CD4-positive, alpha-beta T cell (primary cell): ENCODE measurements at places on chromosomes 3 and 15. TPM values are rescaled to one million over a fixed set of nuclear protein-coding genes. Genes with fewer than 3 reads are reported as not detected.

DNA sequence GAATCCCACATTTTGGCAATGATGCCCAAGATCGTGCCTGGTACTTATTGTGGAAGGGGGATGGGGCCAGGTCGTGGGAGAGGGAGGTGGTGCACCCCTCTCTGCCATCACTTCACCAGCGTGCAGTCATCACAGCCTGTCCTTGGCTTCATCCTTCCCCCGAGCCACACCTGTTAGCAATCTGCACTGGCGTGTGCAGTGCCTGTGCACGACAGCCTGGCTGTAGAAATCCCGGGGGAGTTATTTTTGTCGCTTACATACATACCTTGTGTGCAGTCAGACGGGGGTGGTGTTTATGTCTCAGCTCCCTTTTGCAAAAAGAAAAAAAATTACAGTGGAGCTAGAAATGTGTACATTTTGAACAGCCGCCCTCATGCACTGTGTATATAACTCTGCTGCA is 216.0 kb downstream of the TLE3 start:
- DNase-seq, result no peak

Gene CCR3
- not detected for total RNA-seq

Gene ACP3
- not detected for total RNA-seq

- DNase-seq, result no peak
Measured at GRCh38 chr15:31384568-31384967, 57.9 kb downstream of the KLF13 start.

Gene TEX9
- 1.3 TPM for total RNA-seq

Gene GCNT3
- not detected for total RNA-seq

DNA sequence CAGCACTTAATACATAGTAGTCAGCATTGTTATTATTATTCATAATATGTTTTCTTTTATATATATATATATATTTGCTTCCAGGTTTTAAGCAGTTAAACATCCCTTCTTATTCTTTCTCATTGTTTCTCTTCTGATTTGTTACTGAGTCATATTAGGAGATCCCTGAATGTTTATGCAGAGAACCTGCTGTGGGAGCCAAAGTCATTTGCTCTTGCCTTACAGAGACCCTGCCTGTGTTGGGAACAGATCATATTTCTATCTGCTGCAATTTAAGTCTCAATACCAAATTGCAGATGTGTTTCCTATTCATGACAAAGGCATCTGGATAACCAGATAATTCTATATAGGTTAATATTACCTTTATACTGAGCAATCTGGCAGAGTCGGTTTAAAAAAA is 323.0 kb upstream of the UMPS start:
- no peak for DNase-seq

DNA sequence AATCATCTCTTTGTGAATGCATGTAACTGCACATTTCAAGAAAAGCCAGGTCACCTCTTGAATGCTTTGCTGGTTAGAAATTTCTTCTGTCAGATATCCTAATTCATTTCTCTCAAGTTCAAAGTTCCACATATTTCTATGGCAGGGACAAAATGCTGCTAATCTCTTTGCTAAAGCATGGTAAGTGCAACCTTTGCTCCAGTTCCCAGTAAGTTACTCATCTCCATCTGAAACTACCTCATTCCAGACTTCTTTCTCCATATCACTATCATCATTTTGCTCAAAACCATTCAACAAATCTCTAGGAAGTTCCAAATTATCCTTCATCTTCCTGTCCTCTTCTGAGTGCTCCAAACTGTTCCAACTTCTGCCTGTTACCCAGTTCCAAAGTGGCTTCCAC is 230.6 kb downstream of the ZMAT3 start:
- no peak for DNase-seq

Gene APH1B
- total RNA-seq, result 9.3 TPM

DNA sequence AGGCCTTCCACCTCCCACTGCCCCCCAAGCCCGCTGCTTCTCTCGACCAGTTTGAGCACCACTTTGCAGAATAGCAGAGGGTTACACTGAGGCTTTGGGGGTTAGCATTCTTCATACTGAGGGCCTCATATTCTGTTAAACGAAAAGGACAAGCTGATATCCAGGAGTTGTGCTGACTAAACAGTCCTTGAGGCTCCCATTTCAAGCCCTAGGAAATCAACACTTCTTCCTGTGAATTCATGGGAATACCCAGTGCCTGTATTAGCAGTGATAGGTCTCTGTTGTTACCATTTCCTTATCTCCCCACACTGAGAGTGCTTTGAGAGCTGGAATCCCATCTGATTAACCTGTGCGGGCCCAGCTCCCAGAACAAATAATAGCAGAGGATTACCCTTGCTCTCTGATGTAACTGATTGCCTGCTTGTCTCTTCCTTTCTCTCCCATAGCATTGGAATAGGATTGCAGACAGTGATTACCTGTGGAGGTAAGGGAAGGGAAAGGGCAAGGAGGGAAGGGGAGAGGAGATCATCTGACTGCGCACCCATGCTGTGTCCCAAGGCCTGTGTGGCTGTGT is 930 bp downstream of the FBXW12 start:
- no peak for DNase-seq

Gene TRA2B
- 549 TPM for total RNA-seq

GRCh38 chr3:58874248-58874741 is 175.5 kb downstream of the CFAP20DC start:
- DNase-seq, result no peak

DNA sequence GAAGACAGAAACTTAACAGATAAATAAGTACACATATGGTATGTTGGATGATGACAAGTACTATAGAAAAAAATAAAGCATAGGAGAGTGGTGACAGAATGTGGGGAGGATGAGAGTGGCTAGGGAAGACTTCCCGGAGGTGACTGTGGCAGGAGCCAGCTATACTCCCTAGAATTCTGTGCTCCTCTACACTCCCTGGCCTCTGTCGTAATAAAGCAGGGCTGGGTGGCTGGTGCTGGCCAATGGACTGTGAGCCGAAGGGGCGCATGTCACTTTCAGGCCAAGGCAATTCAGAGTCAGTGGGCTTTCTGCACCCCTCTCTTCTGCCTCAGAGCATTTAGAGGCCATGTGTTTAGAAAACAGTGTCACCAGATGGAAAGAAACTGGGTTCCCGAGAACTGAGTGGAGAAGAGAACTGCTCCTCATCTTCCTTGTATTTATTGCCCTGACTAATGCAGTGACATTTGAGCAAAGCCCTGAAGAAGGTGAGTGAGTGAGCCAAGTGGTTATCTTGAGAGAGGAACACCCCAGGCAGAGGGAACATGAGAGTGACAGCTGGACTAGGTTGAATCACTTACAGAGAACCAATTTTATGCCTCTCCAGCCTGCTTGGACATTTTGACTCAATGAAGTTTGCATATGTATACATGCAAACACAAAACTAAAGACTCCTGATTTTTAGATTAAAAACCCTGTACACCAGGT is 5.2 kb upstream of the VPS8 start:
- DNase-seq, result no peak

GRCh38 chr3:171321559-171322360 is 138.4 kb downstream of the TNIK start:
- no peak for DNase-seq

Gene LINGO1
- total RNA-seq, result not detected

- no peak for DNase-seq
Measured at GRCh38 chr3:196144383-196145105, 62.7 kb upstream of the TFRC start.
